ENCODE measurements at places on chromosomes 2 and 18.

GRCh38 chr2:223731503-223731902, 105.9 kb downstream of the AP1S3 start:
- DNase-seq = no peak

DNA sequence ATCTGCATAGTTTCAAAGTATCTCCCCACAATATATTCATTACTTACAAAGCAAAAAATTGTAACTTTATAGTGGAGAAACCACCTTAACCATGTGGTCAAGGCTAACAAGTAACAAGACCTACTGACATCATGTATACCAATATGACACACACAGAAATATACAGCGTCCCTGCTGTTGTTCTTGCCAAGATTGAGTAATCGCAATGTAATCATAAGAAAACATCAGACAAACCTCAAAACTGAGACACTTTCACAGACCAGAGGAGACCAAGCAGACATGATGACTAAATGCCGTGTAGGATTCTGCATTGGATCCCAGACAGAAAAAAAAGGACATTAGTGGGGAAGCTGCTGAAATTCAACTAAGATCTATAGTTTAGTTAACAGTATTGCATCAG, 123.0 kb downstream of the ACAA2 start:
- no peak for DNase-seq

GRCh38 chr2:45942237-45942738, 290.8 kb downstream of the PRKCE start:
- no peak for DNase-seq

DNA sequence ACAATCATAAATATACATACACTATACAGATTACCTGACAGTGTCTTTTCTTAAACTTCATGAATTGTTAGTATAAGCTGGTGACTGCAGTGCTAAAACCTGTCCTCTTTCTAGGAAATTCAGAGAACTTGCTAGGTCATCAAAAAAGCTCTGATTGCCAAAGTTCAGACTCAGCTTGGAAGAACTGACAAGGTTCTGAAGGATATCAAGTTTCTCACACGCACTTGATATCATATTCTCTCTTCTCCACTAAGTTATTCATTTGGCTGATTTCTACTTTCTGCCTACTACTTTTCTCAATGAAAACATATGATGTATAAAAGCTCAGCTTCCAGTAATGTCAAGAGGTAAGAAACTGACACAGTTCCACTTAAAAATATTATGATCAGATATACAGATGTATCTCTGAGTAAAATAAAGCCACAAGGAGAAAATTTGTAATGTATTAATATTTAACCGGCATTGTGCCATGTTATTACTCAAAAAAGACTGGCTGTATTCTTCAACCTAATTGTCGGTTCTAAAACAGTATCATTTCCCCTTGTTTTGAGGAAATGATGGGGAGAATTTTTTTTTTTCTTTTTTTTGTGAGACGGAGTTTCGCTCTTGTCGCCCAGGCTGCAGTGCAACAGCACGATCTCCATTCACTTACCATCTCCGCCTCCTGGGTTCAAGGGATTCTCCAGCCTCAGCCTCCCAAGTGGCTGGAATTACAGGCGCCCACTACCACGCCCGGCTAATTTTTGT, 2.4 kb downstream of the OSBPL1A start:
- DNase-seq = no peak

DNA sequence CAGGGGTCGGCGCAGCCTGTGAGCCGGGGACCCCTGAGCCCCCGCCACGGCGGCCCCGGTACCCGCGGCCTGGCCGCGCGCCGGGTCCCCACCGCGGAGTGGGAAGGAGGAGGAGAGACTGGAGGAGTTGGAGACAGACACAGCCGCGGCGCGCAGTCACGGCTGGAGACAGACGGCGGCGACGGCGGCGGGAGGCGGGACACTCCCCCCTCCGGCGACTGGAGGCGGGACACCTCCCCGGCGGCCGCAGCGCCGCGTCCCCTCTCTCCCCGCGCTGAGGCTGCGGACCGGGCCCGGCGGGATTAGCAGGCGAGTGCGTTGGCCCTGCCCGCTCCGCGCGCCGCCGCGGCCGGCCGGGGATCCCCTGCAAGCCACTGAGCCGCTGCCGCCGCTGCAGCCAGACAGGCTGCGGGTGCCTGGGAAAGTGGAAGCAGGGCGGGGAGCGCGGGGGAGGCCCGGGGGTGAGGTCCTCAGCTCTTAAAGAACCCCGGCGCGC, 1.0 kb upstream of the LDLRAD4 start:
- peak; percentile 78 for DNase-seq

DNA sequence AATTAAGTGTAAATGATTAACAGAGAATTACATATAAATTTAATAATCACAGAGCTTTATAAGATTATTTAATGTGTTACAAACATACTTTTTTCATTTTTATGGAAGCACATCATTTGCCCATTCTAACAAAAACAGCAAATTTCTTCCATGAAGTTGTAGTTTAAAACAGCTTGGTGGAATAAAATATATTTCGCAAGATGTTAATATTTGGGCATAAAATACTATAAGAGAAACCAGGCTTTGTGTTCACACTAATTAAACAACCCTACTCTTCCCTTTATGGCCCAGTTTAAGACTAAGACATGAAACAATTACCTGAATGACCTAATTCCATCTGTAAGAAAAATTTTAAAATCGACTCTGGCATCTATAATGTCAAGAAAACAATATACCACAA, 69.4 kb downstream of the LNPK start:
- no peak for DNase-seq

DNA sequence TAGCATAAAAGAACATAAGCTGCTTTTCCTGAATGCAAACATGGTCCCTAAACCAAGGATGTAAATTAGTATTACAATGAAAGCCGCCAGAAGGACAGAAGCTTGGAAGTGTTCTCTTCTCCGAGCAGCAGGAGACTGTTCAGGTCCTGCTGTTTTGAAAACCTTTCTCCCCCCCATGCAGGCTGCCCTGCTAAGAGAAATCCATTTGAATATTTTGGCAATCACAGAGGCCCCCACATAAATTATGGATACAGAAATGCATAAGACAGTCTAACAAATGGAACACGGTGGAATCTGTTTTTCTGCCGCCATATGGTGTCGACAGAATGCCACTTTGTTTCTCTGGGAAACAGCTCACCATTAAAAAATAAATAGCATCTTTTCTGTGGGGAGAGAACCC, 600.4 kb upstream of the KLHL29 start:
- DNase-seq = no peak

DNA sequence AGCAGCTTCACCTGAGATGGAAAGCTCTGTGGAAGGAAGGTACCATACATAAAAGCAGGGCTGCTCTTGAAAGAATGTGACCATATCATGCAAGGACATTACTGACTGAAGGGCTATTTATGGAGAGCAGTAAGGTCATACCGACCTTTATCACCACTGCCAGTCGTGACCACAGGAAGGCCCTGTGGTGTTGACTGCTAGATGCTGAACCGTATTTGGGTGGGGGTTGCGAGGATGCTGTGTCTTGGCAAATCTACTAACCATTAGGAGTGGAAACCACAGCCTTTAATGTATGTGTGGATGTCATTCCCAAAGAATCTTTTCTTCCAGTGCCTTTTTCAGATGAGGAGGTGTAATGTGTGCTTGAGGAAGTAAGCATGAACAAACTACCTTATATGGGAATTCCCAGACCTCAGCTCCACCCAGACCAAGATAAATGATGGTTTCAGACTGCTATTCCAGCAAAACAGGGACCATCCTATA, 60.8 kb downstream of the LIMS1 start:
- no peak for DNase-seq

DNA sequence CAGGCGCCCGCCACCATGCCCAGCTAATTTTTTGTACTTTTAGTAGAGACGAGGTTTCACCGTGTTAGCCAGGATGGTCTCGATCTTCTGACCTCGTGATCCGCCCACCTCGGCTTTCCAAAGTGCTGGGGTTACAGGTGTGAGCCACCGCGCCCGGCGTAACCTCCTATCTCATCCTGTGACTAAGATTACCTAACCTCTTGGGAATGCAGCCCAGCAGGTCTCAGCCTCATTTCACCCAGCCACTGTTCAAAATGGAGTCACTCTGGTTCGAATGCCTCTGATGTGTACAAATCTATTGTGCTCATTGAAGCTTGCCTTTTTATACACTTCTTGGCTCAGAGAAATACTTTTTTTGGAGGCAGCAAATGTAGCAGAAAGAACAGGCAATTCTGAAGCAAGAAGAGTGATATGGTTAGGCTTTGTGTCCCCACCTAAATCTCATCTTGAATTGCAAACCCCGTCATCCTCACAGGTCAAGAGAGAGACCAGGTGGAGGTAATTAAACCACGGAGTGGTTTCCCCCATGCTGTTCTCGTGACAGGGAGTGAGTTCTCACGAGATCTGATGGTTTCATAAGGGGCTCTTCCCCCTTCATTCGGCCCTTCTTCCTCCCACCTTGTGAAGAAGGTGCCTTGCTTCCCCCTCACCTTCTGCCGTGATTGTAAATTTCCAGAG, 60.6 kb downstream of the SLC4A3 start:
- DNase-seq = no peak

DNA sequence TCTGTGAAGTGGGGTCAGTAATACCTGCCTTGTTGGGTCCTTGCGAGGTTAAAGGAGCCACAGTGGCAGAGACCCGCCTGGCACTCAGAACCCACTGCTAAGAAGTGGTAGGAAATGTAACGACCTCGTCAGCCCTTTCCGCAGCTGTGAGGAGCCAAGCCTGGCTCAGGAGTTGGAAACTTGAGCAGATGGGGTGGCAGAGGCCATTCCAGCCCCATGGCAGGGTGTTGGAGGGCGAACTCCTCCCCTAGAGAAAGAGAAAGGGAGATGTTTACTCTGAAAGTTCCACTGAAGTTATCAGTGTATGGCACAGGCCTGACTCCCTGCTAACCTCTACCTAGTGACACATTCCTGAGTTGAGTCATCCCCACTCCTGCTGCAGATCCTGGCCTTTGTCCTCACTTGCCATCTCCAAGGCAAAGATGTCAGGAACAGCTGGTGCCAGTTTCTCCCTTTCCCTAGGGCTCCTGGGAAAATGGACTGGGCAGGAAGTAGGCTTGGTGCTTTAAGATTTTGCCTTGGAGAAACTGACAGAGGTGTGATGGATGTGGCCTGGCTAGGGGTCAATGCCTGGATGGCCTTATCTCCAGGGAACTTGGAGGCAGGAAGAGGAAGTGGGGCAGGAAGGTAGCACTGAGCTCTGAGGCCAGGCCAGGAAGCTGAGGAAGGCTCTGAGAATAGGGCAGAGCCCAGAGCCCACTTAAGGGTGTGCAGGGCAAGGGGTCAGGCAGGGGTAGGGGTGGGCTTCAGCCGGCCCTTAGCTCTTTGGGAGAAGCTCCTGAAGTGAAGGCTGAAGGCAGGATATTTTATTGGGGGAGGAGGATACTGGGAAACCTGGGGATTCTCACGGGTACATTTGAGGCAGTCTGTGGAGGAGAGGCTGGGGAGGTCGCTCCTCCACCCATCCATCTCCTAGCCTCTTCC, 888 bp downstream of the VAMP5 start:
- DNase-seq = no peak

- no peak for DNase-seq
Observed at GRCh38 chr2:108409768-108410167, 32.0 kb downstream of the SULT1C4 start.

- DNase-seq = no peak
Observed at GRCh38 chr18:7596147-7596546, 29.0 kb downstream of the PTPRM start.

DNA sequence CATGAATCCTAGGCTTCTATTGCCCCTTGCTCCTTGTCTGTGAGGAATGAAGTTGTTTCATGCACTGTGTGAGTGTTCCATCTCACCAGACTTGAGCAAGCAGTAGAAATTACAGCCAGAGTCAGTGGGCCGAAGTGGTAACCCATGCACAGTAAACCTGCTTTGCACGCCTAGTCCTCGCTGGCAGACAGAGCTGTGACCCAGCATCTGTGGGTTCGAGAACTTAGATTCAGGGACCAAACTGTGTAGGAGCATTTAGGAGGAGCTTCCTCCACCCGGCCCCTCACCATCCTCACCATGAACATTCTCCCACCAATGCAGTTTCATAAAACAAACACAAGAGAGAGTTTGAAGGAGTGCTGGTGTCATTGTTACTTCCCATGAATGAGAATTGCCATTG, 21.6 kb upstream of the TEX51 start:
- no peak for DNase-seq

- peak; percentile 62 for DNase-seq
Observed at GRCh38 chr2:95158891-95159619, 593 bp downstream of the ZNF514 start.

- DNase-seq = no peak
Observed at GRCh38 chr2:96888072-96889011, 18.5 kb upstream of the SEMA4C start.
